ENCODE measurements at places on chromosomes 7 and 10. TPM values are rescaled to one million over a fixed set of nuclear protein-coding genes. Genes with fewer than 3 reads are reported as not detected.

The CRYGN gene
- 0.84 TPM for total RNA-seq

The CTNNA3 gene
- 0.79 TPM for total RNA-seq

The BHLHA15 gene
- 8.1 TPM for total RNA-seq

The THSD7A gene
- 26.2 TPM for total RNA-seq

The TSPAN12 gene
- total RNA-seq: 10.9 TPM
